ENCODE measurements at places on chromosomes 7 and 10.
A peak's percentile ranks its signal among the peaks of the same experiment; 100 is the strongest.

- DNase-seq = peak; percentile 96
Observed at GRCh38 chr10:133329491-133330202, 7.0 kb downstream of the CALY start.

GRCh38 chr7:155471718-155472117, 13.8 kb downstream of the EN2 start:
- no peak for DNase-seq

GRCh38 chr7:119270644-119271043, 1002.3 kb upstream of the KCND2 start:
- no peak for DNase-seq

GRCh38 chr7:151769188-151769821, 107.6 kb downstream of the PRKAG2 start:
- no peak for DNase-seq

DNA sequence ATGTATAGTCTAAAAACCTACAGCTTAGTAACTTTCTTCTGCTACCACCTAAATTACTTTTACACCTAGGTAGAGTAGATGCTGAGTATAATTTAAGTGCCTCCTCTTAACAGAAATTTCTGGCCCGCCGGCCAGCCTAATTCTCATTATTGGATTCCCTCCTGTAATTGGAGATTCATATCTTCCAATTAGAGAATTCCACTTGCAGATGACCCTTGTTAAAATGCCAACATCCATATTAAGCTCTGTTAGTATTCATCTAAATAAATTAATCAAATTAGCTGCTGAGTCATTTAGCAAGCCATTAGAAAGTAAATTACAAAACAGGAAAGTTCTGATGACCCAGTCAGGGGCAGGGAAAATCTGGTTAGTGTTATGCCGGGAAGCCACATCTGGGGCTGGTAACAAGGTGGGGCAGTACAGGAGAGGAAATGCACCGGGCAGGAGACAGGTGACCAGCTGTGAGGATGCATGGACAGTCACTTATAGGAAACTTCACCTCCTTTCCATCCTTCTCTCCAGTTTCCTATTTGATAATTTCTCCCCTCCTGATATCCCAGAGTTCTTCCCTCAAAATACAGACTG, 82.8 kb downstream of the ORC5 start:
- DNase-seq = no peak

DNA sequence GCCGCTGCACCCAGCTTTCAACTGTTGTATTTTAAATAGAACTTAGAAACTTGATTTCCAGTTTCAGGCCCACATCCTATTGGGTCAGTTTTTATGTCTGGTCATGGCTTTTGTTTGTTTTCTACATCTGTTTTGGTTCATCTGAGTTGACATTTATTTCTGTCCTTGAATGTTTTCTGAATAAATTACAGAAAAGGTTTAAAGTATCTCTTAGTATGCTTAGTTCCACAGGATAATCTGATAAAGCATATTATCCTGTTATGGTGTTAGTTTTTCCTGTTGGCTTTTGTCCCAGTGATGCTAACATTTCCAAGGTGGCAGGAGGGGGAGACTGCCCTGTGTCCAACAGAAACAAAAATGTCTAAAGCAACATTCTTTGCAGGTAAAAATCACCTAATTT, 733.2 kb downstream of the INHBA start:
- DNase-seq = no peak

DNA sequence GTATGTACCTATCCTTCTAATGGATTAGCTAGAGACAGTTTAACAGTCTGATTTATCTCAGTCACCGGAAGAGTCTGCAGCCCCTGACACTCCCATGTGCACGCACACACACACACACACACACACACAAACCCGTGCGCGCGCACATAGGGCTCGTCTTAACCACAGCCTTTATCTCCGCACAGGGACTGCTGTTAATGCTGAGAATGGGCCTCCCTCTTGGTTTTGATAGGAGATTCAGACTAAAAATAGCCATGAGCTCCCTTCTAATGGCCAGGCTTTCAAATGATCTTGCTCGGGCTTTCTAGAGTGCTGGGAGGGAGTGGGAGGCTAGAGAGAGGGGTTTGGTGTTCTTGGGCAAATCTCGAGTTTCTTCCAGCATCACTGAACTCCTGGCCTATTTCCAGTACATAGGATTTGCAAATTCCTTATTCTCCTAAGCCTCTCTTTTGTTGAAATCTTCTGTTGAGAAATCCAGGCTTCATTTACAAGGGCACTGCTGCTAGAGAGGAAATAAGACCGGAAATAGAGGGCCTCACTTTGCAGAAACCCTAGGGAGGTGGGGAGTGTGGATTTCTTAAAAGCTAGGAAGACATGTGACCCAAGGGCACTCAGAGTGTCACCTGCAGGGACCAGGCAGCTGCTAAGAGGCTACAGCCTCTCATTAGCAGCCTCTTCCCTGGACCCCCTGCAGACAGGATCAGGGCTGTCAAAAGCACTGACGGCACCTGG, 2.4 kb downstream of the TMEM72 start:
- no peak for DNase-seq

- no peak for DNase-seq
Observed at GRCh38 chr7:30251708-30252329, 32.6 kb upstream of the ZNRF2 start.

GRCh38 chr10:132817701-132818211, 31.8 kb upstream of the NKX6-2 start:
- no peak for DNase-seq

GRCh38 chr10:102564209-102564834, 60.5 kb downstream of the SUFU start:
- DNase-seq = no peak
